KBM-7 (cell line): ENCODE measurements at places on chromosomes 4 and X.

- no peak for DNase-seq
Measured at GRCh38 chr4:100369871-100370270, 148.0 kb downstream of the EMCN start.

DNA sequence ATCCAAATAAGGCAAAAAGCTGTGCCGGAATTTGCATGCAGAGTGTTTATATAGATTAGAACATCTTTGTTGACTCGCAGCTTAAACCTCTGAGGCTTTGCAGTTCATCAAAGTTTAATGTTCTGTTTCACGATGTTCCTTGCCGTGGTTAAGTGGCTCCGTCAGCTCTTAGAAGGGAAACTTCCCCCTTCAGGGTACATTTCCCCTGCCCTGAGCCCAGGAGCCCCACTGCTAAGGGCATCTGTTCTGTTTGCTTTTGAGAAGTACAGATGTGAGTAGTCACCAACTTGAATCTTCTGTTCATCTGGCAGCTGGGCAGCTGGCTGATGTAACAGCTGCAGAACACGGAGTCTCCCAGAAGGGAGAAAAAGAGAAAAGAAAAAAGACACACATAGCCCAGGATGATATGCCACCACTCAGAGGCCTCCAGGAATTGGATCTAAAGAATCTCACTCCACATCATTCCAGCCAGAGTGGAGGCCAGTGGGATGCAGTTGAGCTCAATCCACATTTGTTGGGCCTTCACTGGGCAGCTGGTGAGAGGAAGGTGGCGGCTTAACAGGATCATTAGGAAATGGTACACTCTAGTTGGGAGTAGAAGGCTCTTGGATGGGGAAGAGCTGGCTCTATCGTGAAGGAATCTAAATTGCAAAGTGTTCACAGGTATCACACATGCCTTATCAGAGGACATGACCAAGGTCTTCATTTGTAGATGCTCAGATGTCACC is 178.7 kb upstream of the RBPJ start:
- DNase-seq, result peak; percentile 35

DNA sequence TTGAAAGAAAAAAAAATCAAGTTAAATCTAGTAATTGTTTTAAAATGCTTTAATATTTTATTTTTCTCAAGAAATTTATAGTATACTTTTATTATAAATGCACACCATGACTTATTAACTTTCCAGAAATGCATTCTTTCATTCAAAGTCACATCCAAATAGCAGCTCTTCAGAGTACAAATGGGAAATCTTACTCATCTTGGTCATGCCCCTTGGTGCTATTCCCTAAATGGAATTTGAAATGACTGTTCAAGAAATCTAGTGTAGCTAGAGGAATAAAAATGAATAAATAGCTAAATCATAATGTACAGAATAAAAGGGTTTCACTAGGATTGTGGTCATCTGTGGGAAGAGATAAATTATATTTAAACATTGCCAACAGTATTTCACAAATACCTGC is 1139.7 kb downstream of the PCDH18 start:
- no peak for DNase-seq

DNA sequence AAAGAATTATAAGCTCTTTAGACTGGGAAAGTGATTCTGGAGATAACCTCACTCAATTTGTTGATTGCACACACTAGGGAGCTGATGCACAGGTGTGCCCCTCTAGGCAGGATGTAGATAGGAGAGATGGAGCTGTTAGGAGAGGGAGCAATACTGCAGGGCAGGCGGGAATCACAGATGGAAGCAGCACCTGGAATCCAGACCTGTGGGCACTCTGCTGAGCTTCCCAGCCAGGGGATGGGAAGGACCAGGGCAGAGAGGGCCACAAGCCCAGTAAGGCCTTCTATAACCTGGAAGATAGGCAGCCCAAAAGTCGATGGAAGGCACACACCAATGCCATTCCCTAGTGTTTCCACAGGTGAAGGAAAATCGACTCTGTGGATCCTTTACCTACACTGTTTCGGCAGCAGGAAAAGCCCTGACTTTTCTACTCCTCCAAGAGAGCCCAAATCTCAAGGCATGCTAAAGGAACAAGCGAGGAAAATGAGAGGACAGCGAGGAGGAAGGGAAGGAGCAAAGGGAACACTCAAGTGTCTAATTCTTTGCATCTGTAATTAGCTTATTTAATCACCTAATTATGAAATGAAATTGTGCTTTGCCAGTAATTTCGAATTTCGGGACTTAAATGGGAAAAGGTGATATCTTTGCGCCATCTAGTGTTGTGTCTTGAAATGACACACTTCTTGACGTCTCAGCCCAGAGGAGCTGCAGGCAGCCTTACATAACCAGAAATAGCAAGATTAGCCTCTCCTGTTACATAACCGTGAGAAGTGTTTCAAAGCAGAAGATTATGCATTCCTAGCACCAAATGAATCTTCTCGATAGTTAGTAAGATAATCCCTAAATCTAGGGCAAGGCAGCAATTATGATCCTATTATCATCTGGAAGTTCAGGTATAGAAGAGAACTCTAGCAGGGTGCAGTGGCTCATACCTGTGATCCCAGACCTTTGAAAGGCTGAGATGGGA is 31.0 kb upstream of the TLR3 start:
- peak; percentile 92 for DNase-seq

GRCh38 chr4:24781999-24782745 is 13.2 kb upstream of the SOD3 start:
- no peak for DNase-seq

DNA sequence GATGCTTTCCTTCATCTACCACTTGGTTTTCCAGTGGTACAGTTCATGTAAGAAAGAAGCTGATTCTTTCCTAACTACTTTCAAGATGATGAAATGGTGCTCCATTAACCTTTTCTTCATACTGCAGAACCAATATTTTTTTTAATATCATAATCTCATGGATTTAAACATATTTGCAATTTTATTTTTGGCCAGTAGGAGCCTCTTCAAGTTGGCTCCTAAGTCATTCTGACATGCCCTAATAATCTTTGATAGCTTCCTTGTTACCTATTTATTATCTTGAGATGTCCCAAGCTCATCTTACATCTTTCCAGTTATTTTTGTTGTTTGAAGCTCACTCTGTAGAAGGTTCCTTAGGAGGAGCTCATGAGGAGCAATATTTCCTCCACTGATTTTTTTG is 170.2 kb downstream of the APBB2 start:
- no peak for DNase-seq

GRCh38 chrX:28135378-28136047 is 154.3 kb upstream of the DCAF8L1 start:
- no peak for DNase-seq

DNA sequence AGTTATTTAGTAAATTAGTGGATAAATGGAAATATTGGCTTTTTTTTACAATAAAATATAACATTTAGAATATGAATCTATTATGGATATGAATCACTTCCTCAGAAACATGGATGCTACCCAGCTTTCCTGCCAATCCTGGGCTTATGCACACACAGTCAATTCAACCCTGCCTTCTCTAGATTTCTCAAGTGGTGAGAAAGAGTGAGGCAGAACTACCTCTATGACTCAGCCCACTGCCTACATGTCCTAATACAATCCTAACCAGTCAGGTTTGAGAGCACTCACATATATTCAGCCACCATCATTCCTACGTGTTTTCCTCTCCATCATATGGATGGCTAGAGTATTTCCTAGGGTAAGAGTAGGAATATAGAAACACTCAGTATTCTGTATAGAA is 91.1 kb upstream of the ANKRD50 start:
- DNase-seq, result no peak

DNA sequence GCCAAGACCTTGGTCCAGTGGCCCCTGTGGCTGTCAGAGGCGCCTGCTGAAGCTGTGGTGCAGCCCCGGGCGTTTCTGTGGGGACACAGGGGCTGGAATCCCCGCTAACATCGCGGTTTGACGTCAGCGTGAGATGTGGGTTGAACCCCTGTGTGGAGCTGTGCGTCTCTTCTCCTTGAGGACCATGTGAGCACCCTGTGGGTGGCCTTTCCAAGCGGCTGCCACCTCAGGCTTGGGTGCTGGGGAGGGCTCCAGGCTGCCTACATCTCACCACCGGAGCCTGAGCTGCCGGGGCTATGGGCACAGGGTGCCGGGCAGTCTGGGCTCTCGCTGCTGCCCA is 27.7 kb downstream of the UVSSA start:
- DNase-seq, result no peak

DNA sequence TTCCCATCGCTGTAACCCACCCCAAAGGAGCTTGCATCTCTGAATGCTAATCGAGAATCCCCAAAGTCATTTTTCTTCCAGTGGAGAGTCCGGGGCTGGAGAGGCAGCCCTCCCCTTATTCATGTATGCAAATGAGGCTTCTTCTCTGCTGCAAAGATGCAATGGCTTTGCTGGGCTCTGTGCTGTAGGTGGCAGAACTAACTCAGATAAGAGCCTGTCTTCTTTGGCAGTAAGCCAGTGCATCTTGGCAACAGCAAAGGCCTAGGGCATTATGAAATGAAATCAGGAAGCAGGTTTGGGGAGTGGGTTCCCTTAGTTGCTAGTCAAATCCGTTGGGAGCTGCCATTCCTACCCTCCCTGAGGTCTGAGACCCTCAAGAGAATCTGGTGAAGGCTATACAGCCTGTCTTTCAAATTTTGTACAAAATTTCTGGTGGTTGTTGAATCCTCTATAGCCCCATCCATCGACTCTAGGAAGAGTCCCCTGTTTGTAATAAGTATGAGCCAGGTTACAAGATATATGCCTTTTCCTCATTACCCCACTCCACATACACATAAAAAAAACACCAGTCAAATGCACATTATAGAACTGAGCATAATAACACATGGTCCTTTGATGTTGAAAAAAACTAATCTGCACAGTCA is 290.6 kb upstream of the TAPT1 start:
- no peak for DNase-seq

GRCh38 chr4:170875868-170876267 is 786.1 kb upstream of the AADAT start:
- peak; percentile 38 for DNase-seq

DNA sequence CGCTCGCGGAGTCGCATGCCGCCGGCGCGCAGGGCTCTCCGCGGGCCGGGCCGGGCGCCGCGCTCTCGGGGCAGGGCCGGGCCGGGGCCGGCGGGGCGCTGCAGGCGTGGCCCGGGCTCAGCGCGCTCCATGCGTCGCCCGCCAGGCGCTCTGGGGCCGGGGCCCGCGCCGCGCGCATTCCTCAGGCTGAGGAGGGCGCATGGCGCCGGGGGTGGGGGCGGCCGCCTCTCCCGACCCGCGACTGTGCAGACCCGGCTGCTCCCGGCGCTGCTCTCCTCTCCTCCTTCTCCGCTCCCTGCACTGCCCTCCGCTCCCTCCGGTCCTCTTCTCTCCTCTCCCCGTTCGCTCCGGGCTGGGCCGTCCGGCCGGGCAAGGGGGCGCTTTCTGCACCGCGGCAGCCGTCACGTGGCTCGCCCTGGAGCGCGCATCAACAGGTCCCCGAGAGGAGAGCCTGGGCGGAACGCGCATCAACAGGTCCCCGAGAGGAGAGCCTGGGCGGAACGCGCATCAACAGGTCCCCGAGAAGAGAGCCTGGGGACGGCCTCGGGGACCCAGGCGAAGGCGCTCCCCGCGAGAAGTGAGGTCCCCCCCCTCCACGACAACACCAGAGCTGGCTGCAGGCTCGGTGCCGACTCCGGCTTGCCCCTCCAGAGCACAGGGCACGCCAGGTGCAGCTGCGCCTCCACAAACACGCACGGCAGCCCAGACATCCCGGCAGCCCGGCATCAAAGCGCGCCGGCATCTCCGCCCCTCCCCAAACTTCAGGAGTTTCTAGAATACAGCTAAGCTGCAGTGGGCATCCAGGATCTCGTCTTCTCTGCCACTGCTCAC is 12.9 kb downstream of the PPP2R3B start:
- no peak for DNase-seq

- no peak for DNase-seq
Measured at GRCh38 chrX:39848243-39848642, 249.5 kb downstream of the BCOR start.
